Stimulated activated CD8-positive, alpha-beta memory T cell treated with anti-CD3 and anti-CD28 coated beads, Interleukin-7, amount 100 ng/mL, for 24 hours (primary cell): ENCODE measurements at places on chromosomes 3 and 15.

GRCh38 chr15:31131853-31132375 lies 30.4 kb upstream of the TRPM1 start:
- DNase-seq = no peak

- DNase-seq = no peak
Observed at GRCh38 chr15:101256757-101257156, 4.9 kb upstream of the CHSY1 start.

DNA sequence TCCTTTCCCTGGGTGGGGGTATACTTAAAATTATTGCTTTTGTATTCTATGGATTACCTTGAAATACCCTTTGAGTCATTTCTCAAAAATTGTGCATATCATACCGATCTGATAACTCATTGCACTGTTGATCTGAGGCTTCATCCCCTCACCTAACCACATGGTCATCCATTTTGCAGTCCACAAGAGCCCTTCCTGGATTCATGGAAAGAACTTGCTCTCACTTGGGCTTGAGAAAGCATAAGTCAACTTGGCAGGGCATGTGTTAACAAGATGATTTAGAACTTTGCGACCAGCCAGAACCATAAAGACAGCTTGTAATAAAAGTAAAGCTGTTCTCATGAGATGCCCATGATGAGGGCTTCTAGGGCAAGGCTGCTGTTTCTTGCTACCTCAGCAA lies 22.2 kb downstream of the MME start:
- DNase-seq = no peak

- DNase-seq = no peak
Observed at GRCh38 chr3:172515130-172515918, 7.9 kb downstream of the TNFSF10 start.

DNA sequence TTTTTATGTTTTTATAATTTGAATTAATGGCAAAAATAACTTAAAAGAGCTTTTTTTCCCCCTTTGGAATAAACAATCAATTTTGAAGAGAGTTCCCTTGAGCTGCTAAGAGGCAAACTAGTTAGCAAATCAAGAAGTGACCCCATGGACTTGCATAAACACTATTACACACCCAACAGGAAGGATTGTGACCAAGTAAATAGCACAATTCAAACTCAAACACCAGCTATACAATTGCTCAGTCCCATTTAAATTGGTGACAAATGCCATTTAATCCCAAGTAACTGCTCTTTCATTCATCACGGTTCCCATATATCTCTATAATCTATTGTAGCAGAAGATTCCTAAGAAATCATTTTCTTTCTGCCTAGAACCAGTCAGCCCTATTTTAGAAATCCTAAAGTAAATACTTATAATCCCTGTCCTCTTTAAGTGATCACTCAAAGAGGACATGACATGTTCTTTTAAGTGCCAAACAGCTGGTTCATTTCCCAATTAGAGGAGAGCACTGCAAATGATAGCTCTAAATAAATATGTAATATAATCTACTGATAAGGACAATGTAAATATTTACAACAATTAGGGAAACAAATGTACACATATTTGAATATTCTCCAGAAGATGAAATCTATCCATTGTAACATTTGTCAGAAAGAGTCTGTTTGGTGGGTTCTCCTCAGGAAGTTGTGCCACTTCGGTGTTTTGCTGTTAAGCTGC lies 137.8 kb upstream of the ADAMTS9 start:
- no peak for DNase-seq
